NCI-H2171 treated with DMSO at 0.1 percent for 48 hours (cell line): ENCODE measurements at places on chromosomes 2 and 18.

GRCh38 chr2:15588329-15588919 lies 3.2 kb upstream of the DDX1 start:
- peak; percentile 64 for DNase-seq

- no peak for DNase-seq
Measured at GRCh38 chr18:69814861-69815385, 132.8 kb downstream of the CD226 start.

GRCh38 chr2:48525269-48525943 lies 4.5 kb upstream of the STON1 start:
- DNase-seq, result peak; percentile 6

DNA sequence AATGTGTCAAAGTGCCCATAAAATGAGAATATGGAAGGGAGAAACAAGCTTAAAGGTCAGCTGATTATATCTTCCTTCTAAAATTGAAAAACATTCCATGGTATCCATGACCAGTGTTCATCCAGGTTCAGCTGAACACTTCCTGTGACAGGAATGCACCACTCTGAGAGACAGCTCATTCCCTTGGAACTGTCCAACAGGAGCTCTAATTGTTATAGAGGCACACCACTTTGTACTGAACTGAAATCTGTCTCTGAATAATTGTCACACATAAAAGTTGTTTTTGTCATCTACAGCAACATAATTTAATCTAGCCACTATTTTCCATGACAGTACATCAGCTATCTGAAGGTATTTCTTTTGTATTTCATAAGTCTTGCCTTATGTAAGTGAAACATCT lies 195.9 kb upstream of the ZNF804A start:
- no peak for DNase-seq

DNA sequence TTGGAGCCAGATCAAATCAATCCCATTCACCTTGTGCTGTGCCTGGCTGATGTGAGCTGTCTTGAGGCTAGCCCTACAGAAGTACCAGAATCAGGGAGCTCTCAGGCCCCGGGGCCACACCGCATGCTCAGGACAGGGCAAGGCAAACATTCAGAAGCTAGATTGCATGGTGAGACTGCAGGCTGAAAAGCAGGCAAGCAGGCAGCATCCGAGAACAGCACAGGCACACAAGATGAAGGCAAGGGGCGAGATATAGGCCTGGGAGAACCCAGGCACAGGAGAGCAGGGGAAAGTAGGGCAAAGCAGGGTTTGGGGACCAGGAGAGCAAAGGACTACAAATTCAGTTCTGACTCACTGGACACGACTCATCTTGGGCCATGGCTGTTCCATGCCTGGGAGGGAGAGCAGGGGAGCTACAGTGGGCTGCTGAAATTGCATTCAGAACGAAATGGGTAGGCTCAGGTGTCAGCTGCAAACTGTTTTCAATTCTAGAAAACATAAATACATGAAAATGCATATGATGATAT lies 59.6 kb downstream of the GALNT14 start:
- no peak for DNase-seq

DNA sequence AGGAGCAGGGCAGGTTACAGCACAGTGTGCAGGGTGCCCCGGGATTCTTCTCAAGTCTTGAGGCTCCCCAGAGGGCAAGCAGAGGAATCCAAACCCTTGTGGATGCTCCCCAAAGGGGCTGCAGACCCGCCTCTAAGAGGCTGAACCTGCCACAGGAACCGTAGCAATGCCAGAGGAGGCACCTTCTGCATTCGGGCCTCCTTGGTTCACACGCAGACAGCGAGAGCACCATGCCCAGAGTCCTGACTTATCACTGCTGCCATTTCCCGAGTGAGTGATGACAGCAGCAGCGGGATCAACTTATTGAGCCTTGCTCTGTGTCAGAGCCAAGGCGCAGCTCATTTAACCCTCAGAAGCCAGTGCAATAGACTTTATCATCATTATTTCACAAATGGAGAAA lies 203.5 kb downstream of the CTIF start:
- no peak for DNase-seq

- no peak for DNase-seq
Measured at GRCh38 chr2:237685408-237685807, 58.0 kb downstream of the LRRFIP1 start.

DNA sequence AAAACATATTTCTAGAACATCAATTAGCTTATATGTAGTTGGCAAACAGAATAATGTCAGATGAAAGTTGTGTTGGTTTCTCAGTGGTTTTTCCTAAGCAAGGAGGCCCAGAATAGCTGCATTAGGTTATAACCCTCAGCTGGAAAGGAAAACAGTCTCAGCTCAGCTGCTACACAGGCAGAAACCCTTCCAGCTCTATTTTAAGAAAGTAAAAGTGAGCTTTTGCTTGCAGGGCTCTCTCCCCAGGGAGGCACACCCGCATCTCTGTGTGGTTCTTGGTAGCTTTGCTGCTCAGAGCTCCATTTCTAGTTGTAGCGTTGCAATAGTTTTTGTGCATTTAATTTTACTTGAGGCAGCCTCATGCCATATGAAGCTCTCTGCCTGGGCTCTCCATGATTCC lies 54.6 kb downstream of the PIKFYVE start:
- no peak for DNase-seq

DNA sequence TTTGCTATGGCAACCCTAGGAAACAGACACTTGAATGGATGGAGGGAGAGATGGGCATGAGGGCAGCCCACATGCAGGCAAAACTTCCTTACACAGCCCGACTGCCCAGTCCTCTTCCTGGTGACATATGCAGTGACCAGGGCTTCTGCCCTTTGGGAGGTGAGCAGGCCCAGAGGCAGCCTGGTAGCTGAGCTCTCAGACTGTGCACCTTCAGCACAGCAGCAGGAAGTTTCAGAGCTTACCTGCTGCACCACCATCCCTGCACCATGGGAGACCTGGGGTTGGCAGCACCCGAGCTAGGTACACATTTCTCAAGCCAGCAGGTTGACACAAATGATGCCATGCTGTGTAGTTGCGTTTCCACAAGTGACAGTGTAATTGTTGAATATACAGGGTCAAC lies 97.6 kb upstream of the LMAN1 start:
- DNase-seq, result no peak

GRCh38 chr2:25816249-25816648 lies 62.0 kb downstream of the ASXL2 start:
- DNase-seq, result no peak

DNA sequence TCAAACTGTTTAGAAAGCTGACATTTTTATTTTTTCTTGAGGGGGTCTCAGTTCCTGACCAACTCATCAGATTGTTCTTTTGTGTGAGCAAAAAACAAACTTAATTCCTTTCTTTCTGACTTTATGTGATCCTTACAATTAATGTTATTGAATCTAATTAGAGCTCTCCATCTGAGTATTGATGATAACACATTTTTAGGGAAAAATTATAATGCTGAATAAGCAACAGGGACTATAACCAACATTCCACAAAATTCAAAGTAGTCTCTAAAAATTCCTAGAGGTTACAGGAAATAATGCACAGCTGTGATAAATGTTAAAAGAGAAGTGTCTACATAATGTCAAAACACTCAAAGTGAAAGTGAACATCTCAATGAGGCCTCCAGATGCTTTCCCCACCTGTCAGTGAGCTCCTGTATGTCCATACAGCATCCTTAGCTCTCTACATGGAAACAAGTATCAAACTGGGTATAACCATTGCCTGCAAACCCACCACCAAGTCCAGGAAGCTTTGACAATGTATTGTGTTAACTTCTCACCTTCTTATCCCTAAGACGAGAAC lies 786.0 kb upstream of the SLC39A10 start:
- DNase-seq, result peak; percentile 89

- no peak for DNase-seq
Measured at GRCh38 chr2:148829618-148830017, 45.4 kb upstream of the KIF5C start.

GRCh38 chr2:161471631-161472030 lies 55.5 kb downstream of the TBR1 start:
- DNase-seq, result no peak
